ENCODE measurements at places on chromosomes 12 and 14.

DNA sequence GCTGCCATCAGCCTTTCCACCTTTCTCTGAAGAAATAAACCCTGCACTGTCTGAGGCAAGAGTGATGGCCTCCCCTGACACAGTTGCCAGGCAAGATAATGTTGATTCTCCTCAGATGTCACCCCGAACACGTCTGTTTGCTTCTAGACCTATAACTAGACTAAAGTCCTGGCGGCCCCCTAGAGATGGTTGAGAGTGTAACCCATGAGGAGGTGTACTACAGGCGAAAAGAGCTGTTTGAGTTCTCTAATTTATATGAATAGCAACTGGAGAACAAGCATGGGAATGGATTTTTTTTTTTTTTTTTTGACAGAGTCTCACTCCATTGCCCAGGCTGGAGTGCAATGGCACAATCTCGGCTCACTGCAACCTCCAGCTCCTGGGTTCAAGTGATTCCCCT lies 33.0 kb upstream of the ATF7IP start:
- DNase-seq, result no peak

DNA sequence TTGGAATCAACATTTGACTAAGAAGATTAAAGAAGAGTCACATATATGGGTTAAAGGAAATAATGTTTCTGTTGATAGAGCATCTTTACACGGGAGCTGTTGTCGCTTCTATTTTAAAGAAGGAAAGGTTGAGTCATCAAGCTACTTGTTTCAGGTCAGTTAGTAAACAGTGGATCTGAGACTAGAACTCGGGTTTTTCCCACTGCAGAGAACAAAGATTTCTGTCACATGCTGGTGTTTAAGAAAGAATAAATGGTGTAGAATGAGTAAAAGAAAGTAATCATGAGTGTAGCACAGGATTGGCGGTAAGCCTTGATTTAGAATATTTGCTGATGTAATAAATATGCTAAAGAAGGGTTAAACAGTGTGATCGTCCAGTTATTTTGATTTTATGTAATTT lies 455.5 kb downstream of the AEBP2 start:
- DNase-seq, result no peak

DNA sequence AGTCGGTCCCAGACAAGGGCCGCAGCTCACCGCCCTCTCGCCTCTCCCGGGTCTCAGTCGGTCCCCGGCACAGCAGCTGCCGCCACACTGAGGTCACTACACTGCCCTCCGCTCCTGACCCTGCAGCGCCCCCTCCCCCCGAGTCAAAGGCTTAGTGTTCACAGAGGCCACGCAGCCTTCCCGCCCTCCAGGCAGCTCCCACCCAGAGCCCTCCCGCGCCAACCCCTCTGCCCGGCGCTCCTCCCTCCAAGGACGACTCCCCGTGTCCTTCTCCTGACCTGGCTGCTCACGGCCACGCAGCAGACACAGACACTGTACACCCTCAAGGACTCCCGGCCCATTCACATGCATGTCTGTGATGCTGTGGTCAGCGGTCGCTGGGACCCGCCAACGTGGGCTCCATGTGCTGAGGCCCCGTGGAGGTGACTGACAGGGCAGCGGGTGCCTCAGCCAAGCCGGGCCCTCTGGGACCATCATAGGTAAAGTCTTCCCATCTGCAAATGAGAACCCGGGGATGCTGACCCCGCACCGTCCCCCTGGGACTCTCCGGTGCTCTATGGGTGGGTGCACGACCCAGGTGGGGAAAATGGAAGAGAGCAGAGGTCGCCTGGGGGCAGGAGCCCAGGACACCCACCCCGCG lies 16.3 kb upstream of the GALNT9 start:
- no peak for DNase-seq

- DNase-seq, result no peak
These were observed 104.2 kb upstream of the RMST start for GRCh38 chr12:97358361-97358760.

GRCh38 chr14:54133896-54134295 lies 177.3 kb upstream of the BMP4 start:
- no peak for DNase-seq

DNA sequence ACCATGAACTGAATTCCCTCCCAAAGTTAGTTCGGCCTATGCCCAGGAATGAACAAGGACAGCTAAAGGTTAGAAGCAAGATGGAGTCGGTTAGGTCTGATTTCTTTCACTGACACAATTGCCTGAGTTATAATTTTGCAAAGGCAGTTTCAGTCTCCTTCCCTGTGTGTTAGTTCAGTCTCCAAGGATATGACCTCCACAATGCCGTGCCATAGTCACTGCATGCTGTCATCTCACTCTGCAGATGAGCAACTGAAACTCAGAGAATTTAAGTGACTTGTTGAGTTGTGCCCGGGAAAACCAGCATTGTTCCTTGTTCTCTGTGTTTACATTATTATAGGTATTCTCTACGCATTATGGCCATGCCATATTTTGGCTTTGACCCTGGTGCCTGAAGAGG lies 10.1 kb upstream of the SERPINA1 start:
- no peak for DNase-seq

- no peak for DNase-seq
These were observed 8.6 kb downstream of the NACA start for GRCh38 chr12:56716458-56716857.

DNA sequence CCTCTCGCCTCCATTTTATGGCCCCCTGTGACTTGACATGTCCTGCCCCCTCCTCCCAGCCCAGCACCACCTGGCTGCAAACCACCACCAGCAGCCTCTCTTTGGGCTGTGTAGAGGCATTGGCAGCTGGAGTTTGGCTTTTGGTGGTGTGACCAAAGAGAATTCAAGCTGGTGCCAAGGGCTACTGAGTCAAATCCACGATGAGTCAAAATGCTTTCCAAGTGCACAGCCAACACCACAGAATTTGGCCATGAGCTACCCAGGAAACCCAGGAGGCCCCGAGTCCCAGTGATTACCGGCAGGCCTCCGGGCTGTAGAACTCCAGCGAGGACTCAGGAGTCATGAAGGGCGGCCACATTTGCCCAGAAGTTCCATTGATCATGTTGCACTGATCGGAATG lies 53.8 kb downstream of the SCARB1 start:
- no peak for DNase-seq

- DNase-seq, result no peak
These were observed 301.6 kb upstream of the SLC16A7 start for GRCh38 chr12:59294221-59294620.

DNA sequence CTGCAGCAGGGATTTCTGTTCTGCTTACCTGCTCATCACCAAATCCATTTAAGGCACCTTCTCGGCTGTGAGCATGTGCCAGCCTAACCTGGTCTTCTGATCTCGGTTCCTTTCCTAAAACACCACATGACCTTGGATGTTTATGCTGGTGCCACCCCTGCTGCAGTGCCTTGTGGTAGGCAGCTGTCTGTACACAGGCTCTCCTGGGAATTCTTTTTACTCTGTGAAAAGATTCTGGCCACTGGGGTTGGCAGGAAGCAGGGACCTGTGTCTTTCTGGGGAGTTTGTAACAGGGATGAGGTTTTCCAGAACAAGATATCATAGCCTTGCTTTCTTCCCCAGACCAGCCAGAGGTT lies 10.4 kb upstream of the PLEKHG3 start:
- no peak for DNase-seq

DNA sequence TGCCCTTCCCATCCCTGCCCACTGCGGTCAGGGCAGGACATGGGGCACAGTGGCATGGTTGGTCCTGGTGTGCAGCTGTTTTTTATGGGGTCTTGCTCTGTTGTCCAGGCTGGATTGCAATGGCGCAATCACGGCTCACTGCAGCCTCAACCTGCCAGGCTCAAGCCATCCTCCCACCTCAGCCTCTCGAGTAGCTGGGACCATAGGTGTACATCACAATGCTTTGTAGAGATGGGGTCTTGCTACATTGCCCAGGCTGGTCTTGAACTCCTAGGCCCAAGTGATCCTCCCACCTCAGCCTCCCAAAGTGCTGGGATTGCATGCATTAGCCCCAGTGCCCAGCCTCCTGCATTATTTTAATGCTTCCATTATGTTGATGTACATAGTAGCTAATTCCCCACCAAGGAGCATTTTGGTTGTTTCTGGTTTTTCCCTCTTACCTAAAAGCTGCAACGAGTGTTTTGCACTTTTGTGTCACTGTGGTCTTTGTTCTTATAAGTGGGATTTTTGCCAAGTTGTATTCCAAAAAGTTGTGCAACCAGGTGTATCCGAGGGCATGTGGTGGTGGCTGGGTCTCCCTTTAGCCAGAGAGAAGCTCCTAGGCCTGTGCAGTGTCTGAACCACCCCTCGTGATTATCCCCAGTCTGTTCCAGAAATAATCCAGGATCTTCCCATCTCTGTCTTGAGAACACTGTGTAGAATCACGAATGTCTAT lies 10.3 kb downstream of the TCHP start:
- DNase-seq, result no peak

GRCh38 chr12:108625228-108625627 lies 8.5 kb downstream of the SELPLG start:
- DNase-seq, result no peak

- DNase-seq, result no peak
These were observed 65.0 kb downstream of the SERPINA3 start for GRCh38 chr14:94677213-94677612.

GRCh38 chr12:122929812-122930211 lies 33.9 kb upstream of the VPS37B start:
- no peak for DNase-seq

All from SW 1271 (cell line).